NCI-H1048 (cell line): ENCODE measurements at places on chromosomes 7 and 10.

- no peak for DNase-seq
Observed at GRCh38 chr10:472241-472910, 217.1 kb downstream of the DIP2C start.

DNA sequence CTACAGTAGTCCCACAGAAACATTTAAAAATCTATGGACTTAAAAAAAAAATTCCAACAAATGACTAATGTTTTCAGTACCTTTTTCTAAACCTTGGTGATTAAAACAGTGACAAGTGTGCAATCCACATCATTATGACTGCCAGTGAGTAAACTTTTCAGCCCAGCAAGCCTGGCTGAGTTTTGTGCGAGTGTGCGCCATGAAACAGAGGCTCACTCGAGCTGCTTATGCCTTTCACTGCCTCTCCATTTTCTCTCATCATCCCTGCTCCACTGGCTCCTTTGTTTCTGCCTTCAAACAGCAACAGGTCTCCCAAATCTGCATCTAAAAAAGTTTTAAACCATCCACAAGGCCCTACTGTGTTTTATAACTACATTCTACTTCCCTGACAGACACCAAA is 105.8 kb downstream of the USP6NL start:
- DNase-seq, result no peak

- no peak for DNase-seq
Observed at GRCh38 chr7:8035647-8036518, 67.3 kb downstream of the GLCCI1 start.

DNA sequence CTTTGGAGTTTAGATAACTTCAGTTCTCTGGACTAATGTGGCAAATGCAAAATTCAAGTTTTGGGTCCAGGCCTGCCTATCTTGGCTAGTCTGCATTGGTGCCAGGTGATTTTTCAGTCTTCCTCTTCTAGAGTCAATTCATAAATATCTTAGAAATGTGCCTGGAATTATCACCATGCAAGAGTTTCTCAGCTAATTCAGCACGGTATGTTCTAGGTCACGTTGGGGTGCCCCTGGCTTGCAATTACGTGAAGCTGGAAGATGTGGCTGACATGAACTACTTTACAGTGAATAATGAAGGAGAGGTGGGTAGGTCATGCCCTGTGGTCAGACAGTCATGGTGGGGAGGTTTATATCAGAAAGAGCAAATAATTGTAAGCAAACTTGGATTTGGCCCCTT is 25.0 kb downstream of the ZDHHC6 start:
- DNase-seq, result no peak
